ENCODE measurements at places on chromosomes 11 and 22.

- peak; percentile 89 for DNase-seq
Observed at GRCh38 chr11:118907051-118908042, 18.4 kb downstream of the BCL9L start.

- peak; percentile 28 for DNase-seq
Observed at GRCh38 chr11:73195191-73196007, 22.7 kb upstream of the P2RY2 start.

GRCh38 chr11:106644824-106645223, 373.5 kb downstream of the GUCY1A2 start:
- DNase-seq: peak; percentile 45

DNA sequence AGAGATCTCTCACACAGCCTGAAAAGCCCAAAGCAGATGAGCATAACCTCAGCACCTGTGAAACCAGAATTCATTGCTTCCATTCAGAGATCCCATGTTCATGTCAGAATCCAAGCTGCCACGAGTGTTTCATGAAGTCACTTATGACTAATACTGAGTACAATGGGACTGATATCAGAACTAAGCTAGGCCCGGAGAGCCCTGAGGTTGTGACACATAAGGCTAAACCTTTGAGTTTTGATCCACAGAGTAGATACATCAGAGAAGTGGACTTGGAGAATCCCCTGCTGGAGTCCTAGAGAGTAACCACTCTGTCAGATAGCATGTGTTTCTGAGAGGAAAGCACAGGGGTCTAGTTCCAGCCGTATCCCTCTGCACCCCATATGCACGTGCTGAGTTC, 890 bp upstream of the GLYATL1 start:
- no peak for DNase-seq

DNA sequence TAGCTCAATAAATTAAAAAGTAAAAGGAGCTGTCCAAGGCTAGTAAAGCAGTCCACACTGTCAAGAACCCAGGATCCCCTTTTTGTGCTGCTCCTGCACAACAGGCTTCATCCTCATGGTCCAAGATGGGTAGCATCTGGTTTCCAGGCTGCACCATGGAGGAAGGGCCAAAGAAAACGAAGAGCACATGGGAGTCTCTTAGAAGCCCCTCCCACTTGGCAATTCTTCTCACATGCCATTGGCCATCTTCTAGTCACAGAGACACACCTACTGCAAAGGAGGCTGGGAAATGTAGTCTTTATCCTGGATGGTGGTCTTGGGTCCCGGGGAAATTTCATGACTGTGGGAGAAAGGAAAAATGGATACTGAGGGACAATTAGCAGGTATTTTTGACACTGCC, 37.8 kb downstream of the PRR5L start:
- DNase-seq: no peak

GRCh38 chr11:38990841-38991240, 2392.8 kb upstream of the RAG2 start:
- no peak for DNase-seq

- peak; percentile 16 for DNase-seq
Observed at GRCh38 chr22:43587574-43587973, 175.8 kb downstream of the MPPED1 start.

DNA sequence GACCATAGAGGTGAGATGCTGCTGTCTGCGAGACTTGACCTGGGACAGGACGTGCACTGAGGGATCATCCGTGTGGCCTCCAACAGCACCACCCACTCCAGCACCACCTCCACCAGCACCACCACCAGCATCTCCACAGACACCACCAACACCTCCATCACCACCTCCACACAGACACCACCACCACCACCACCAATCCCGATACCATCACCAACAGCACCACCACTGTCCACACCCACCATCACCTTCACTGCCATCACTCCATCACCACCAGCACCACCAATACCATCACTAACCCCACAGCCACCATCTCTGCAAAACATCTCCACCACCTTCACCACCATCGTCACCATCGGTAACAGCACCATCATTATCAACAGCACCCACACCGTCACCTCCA, 26.6 kb upstream of the SLC22A12 start:
- DNase-seq: no peak

- no peak for DNase-seq
Observed at GRCh38 chr11:102263379-102264003, 53.8 kb upstream of the BIRC3 start.

DNA sequence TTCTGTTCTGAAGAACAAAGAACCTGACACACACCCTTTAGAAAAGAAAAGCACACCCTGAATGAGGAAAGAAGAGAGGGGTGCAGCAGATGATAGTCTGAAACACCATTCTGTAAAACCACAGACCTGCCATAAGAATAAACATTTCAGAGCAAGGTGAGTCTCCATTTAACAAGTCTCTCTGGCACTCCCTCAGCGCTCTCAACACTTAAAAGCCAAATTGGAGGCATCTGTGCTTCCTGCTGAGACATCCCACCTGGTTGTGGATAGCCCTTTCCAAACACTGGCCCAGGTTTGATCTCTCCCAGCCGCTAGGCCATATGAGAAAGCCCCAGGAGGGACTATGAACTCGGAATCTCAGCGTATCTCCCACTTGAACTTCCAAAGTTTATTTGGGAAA, 36.3 kb downstream of the ETS1 start:
- no peak for DNase-seq

DNA sequence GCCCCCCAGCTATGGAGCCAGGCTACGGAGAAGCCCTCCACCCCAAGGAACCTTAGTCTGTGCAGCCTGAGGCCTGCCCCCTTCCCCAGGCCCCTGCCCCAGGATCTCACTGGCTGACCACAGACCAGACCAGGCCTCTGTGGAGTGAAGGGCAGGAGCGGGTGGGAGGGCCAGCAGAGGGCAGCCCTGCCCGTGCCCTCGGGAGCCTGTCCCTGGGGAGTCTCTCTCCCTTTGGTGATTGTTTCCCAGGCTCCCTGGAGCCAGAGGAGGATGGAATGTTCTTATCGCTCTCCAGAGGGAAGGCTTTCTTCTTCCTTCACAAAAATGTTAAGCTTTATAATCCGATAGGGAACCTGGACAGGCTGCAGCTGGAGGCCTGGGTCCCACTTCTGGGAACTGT, 455.3 kb downstream of the SOX6 start:
- peak; percentile 21 for DNase-seq

DNA sequence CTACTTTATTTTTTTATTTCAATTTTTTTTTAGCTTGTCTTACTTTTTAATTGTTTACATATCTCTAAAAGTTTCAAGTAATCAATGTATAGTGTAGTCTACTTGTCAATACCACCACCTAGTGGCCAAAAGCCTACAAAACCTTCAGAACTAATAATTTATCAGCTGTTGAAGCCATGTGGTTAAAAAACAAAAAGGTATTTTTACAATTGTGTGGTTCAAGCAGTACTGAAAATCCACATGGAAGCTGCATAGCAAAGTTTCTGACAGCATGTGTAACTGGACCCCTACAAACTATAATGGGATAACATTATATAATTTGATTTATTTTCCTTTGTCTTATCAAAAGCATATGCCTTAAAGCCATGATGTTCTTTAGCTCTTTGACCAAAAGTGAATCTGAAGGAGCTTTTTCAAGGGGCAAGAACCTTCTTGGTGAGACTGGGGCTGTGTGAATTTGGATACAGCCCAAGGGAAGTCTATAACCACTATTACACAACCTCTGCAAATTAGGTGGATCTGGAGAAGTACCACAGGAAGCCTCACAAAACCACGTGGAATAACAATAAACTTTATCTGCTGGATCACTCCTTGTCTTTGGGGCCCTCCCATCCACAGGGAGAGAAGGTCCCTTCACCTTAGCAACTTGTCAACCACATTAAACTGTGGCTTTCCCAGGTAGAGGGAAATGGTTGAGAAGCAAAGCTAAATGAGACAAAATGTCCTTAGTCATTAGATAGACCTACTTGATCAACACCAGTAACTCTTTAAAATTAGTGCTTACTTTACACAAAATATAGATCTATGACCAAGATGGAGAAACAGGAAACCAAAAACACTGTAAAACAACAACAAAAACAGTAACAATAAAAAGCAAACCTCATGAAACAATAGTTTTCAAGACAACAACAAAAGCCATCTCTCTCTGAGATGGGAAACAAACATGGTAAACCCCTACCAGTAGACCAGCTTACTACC, 9.9 kb downstream of the NARS2 start:
- peak; percentile 78 for DNase-seq

DNA sequence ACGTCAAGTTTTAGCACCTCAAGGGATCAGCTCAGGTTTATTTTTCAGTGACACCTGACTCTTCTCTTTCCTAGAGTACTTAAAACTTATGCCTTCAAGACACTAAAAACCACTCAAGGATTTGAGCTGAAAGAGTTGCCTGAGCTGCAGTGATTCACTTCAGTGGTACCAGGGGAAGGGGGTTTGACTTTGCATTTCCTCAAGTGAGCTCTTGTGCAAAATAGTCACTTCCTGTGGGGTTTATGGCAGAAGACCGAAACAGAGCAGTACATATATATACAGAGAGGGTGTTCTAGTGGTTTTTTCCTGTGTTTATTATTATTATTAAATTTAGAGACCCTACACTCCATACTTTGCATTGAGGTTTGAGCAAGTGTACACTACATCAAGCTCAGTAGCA, 60.7 kb downstream of the DBX1 start:
- no peak for DNase-seq

DNA sequence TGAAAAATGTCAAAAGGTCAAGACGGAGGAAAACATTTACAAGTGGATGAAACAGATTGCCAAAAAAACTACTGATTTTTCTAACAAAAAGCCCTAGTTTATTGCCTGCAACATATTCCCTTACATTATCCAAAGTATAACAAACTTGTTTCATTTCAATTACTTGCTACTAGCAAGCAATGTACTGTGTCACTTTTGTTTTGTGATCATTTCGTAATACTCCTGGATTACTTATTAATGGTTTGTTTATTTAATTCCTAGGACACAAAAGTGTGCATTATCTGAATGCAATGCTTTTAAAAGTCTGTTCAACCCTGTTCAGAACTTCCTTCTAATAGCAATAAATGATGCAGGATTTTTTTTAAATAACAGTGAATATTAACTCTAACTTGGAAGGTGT, 50.9 kb downstream of the CCDC34 start:
- no peak for DNase-seq

- no peak for DNase-seq
Observed at GRCh38 chr11:80118073-80118472, 677.2 kb upstream of the TENM4 start.

DNA sequence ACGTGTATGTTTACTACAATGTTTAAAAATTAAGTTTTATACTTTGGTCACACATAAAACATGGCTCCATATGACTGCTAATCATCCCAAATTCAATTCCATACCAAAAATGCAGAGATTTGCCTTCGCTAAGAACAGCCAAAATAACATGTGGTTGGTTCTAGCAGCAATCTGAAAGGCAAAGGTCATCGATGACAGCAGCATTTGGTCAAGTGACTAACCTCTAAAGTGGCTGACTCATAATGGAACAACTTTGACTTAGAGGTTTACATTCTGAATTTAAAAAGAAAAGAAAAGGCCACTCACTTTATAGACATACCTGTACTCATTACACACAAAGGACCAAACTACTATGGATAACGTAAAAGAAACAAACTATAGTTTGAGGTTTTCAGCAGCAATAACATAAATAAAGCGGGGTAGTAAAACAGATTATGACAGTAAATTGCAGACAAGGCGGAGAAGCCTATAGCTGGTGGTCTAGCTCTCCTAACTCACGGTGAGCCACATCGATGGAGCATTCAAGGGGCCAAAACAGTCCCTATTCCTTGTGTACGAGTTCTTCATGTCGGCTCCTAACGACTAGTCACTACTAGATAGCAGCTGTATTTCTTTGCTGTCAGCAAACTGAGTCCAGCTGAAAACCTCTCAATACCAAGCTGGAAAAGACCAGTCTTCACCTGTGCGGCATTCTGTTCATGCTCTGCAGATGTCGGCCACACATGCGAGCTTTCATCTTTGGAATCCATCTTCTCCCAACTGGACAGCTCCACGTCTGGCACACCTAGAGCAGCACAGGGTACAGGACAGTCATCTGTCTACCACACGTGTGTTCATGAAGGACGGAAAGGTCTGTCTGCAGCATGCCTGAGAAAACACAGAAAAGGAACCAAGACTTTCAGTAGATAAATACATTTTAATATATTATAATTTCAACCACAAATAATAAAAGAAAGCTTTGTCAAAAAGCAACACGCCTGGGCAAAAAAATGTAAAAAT, 42.1 kb downstream of the PRDM10 start:
- DNase-seq: peak; percentile 79

GRCh38 chr11:76269247-76269646, 62.9 kb upstream of the WNT11 start:
- DNase-seq: no peak

GRCh38 chr11:65719871-65720210, 757 bp downstream of the RNASEH2C start:
- DNase-seq: no peak

GRCh38 chr22:45179276-45180049, 15.7 kb downstream of the NUP50 start:
- no peak for DNase-seq

- DNase-seq: no peak
Observed at GRCh38 chr11:97356144-97356543, 966.3 kb downstream of the JRKL start.

- no peak for DNase-seq
Observed at GRCh38 chr11:65529475-65530156, 4.7 kb downstream of the SCYL1 start.

GRCh38 chr11:9566561-9567063, 6.9 kb upstream of the WEE1 start:
- DNase-seq: peak; percentile 72

- DNase-seq: no peak
Observed at GRCh38 chr11:35786188-35786587, 123.6 kb downstream of the TRIM44 start.

- no peak for DNase-seq
Observed at GRCh38 chr11:1770528-1770927, 6.8 kb upstream of the CTSD start.

- no peak for DNase-seq
Observed at GRCh38 chr11:2134022-2135010, 4.9 kb downstream of the IGF2 start.

- DNase-seq: no peak
Observed at GRCh38 chr11:32487270-32487669, 51.9 kb upstream of the WT1 start.

GRCh38 chr11:3808861-3809623, 682 bp downstream of the PGAP2 start:
- DNase-seq: peak; percentile 62

DNA sequence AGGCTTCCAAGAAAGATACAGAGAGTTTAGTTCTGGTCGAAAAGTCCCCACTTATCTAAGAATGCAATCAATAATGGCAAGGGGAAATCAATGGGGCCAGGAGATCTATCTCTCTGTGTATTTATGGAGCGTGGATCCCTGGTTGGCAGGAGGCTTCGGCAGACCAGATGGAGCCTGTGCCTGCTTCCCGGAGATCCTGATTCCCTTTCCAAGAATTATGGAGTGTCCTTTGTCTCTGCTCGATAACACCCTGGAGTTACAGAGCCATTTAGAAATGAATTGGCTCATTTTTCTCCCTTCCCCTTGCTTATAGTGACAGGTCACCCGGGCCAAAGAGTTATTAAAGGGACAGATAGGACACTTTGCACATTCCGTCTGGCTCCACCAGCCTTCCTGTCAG, 92.4 kb downstream of the ISX start:
- DNase-seq: no peak

GRCh38 chr11:77038029-77038824, 4.0 kb downstream of the B3GNT6 start:
- DNase-seq: no peak

- DNase-seq: no peak
Observed at GRCh38 chr11:96230686-96231085, 112.3 kb downstream of the MAML2 start.

GRCh38 chr11:93524173-93524536, 19.0 kb downstream of the SMCO4 start:
- DNase-seq: no peak

- DNase-seq: peak; percentile 86
Observed at GRCh38 chr11:12100841-12101242, 9.5 kb upstream of the MICAL2 start.
